ENCODE measurements at places on chromosomes 2 and 18.

- no peak for DNase-seq
Observed at GRCh38 chr2:159290289-159290907, 3.9 kb upstream of the WDSUB1 start.

GRCh38 chr2:152858594-152859265, 140.3 kb downstream of the ARL6IP6 start:
- DNase-seq: no peak

DNA sequence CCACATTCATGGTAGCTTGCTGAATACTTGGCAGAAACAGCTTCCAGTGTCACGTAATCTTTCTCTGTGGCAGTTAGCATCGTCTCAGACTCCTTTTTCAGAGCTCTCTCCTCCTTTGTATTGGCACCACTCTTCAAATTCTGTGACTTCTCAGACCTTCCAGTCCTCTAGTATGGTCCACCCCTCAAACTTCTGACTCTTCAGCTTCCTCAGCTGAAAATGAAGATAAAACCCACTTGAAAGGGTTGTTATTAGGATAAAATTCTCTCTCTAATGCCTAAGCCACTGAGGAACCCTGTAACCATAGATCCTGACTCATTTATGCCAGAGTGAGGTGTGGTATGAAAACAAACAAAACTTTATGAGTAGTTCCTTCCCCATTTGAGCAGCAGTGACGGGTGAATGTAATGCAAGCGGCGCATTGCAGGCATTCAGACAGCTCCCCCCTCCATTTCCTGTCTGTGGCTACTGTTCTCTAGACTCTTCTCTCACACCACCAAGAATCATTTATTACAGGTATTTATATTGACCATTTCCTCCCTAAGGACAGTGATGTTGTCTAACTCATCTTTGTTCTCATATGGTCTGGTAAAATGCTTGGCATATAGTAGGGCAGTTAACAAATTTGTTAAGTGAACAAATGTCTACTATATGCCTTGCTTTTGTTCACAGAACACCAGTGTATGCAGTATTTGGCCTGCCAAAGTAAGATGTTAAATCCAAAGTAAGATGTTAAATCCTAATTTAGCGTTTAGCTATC, 35.3 kb downstream of the GALNT1 start:
- DNase-seq: peak; percentile 40

DNA sequence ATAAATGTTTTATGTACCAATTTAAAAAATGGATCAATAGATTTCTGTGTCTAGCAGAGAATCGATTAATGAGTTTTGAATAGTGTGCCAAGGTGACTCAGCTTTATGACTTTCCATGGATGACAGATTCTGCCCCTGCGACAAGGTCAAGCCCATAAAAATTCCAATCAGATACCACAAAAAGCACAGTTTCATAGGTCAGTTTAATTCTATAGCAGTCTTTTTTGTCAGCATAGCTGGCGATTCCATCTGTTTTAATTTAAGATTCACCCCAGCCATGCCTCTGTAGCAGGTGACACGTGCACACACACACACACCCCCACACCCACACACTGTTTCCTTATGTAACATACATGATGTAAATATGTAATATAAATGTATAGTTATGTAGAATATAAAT, 28.9 kb downstream of the RAB31 start:
- DNase-seq: no peak

DNA sequence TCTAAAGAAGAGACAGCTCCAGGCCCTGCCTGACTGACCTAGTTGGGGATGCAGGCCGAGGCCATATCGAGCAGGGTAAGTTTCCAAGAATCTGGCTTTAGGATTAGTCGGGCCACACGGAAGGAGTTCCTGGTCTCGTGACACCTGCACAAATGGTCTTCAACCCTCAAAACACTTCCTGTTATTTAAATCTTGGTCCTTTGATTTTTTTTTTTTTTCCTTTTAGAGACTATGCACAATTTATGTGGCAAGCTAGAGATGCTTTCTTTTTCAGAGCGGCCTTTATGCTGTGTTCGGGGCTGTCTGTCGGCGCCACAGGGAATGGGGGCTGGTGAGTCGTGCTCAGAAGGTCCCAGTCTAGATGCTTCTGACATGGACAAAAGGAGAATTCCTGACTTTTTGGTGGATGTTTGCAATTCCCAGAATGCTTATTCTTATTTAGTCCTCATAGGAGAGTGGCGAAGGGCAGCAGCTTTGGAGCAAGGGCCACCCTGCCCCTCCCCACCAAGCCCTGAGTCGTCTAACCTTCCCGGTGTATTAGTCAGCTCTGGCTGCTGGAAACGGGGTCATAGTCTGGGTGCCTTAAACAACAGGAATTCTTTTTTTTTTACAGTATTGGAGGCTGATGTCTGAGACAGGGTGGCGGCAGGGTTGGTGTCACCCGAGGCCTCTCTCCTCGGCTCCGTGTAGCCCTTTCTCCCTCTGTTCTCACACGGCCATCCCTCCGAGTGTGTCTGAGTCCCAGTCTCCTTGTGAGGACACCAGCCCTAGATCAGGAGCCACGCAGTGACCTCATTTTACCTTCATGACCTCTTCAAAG, 27.4 kb downstream of the HPCAL1 start:
- peak; percentile 14 for DNase-seq

All from stimulated activated CD4-positive, alpha-beta T cell treated with anti-CD3 and anti-CD28 coated beads, Interleukin-1b, Interleukin-23, amount 100 ng/mL, for 4 hours (primary cell).